Kidney epithelial cell (primary cell): ENCODE measurements at places on chromosomes 2 and 18. TPM values are rescaled to one million over a fixed set of nuclear protein-coding genes. Genes with fewer than 3 reads are reported as not detected.
A peak's percentile ranks its signal among the peaks of the same experiment; 100 is the strongest.

DNA sequence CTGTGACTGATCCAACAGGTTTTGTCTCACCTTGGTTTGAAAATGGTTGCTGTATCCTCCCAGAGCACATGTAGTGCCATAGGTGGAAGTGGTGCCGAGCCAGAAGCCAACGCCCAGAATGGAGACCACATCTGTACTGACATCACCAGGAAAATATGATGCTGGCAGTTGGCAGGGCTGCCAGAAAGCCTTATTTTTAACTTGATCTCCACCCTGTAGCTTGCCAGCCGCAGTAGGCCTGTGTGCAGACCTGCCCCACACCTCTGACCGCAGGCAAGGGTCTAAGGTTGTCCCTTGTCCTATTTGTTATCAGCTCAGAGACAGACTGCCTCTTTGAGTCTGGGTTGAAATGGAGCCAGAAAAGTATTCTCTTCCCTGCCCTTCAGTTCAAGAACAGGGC, 123.5 kb upstream of the EML6 start:
- DNase-seq, result no peak

DNA sequence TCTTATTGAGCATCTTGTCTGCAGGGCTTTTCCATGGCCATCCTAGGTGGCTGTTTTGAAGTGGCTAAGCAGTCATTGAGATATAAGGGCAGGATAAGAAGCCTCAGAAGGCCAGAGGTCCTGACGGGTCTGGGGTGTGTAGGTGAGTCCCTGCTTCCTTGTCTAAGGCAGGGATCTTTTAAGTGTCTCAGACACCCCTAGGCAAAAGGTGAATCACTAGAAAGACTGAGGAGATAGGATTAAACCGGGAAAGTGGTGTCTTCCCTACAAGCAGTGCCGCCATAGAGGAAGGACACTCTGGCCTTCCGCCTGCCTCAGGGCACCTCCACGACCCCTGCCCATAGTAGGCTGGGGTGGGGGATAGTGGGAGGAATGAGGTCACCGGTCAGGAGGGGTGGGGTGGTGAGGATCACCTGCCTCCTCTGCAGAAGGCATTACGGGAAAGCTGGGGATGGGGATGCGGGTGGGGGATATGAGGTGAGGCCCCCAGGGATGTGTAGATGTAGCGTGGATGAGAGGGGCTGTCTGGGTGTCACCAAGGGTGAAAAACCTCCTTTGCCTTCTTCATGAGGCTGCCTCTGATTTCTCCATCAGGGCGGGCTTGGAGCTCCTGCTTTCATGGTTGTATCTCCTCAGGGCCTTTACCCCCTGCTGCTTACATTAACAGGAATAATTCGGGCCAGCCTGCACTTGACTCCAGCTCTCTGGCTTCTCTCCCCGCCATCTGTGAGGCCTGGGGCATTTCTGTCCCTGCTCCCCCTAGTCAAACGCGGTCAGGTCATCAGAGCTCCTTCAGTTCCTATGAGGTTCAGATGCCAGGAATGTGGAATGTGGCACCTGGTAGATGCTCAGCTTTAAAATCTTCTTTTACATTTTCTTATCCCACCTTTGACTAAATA, 244.0 kb downstream of the DYSF start:
- no peak for DNase-seq

TSPYL6 gene
- total RNA-seq, result not detected in 2 replicates

DNA sequence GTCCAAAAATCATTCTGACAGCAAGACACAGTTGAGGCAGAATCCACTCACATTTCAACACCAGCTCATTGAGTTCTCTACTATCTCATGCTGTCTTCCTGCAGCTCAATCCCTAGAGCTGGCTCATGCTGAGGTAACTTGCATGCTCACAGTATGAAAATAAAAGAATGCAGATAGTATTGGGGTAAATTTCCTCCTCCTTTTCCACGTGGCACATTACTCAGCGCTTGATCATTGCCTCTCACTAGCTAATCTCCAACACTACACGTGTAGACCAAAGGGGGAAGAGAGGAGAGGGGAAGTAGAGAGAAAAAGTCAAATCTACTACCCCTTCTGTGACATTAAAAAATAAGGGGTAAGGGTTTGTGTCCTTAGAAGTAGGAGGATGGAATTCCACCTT, 300.6 kb downstream of the AFF3 start:
- DNase-seq, result no peak

- DNase-seq, result peak; percentile 48
Observed at GRCh38 chr2:23418461-23418911, 33.5 kb downstream of the KLHL29 start.

DNA sequence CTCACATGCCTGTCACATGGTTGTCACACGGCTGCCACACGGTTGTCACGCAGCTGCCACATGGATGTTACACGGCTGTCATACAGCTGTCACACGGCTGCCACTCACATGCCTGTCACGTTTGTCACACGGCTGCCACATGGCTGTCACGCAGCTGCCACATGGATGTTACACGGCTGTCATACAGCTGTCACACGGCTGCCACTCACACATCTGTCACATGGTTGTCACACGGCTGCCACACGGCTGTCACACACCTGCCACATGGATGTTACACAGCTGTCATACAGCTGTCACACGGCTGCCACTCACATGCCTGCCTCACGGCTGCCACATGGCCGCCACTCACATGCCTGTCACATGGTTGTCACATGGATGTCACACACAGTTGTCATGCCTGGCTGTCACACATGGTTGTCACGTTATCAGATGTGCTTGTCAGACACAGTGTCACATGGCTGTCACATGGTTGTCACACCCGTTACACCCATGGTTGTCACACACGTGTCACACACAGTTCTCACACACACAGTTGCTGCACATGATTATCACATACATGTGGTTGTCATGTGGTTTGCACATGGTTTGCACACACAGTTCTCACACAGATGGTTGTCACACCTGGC, 19.4 kb downstream of the KCNG2 start:
- DNase-seq, result no peak

DNA sequence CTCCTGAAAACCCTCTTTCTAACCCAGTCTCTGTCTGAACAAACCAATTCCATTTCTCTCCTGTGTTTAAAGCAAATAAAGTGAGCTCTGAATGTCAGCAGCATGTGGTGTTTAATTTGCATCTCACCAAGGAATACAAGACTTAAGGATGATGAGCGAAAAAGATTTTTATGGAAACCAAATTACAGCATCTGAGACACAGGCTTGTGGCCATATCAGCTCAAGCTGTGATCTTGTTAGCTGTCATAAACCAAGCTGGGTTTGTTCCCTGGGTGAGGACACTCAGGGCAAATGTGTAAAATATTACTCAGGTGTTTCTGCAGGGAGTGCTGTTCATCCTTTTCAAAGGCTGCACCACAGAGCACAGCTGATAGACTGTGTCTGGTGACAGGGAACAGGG, 129.3 kb upstream of the REV1 start:
- no peak for DNase-seq

- no peak for DNase-seq
Observed at GRCh38 chr2:60885683-60886082, 4.3 kb downstream of the REL start.

DNA sequence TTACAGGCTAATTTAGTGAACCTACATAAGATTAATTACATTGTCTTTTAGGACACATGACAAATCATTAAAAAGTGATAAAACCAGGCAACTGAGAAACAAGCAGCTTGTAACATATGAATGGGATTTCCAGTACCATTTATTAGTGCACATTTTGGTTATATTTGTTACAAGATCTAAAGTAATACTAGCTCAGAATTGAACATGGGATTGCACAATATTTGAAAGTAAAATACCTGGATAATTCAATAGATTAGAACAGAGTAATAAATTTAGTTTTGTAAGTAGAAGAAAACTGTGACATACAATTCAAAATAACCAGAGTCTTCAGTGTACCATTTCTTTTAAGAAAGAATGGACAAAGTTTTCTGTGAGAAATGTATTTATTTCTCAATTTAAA, 1400.7 kb upstream of the ACVR2A start:
- no peak for DNase-seq

DNA sequence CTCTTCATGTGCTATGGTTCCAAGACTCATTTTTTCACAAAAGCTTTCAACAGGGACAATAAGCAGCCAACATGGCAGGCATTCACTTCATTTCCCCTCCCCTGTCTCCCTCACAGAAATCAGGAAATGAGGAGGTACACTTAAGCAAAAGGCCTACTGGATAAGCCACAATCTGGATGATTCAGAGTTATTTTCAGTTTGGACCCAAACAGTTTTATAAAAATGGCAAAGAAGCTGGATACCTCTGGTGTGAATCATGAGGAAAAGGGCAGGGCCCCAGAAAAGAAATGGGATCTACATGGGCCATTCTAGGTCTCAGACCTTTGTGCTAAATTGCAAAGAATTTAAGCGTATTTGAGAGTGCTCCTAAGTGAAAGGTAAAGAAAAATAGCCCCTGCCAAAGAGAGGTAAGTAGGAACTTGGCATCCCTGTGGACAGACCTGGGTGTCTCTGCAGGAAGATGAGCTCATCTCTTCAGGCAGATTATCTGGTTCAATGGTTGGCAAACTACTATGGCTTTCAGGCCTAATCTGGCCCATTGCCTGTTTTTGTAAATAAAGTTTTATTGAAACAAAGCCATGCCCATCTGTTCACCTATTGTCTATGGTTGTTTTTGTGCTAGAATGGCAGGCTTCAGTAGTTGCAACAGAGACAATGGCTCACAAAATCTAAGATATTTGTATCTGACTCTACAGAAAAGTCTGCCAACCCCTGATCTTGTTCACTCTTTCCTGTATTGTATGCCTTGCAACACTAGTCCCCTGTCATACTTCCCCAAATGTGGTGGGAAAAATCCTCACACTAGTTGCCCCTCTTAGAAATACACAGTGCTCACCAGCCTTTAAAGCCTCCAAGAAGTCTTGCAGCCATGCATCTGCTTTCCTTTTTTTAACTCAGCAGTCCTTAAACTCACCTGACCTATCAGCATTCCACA, 315.0 kb downstream of the ALK start:
- DNase-seq, result peak; percentile 57

DNA sequence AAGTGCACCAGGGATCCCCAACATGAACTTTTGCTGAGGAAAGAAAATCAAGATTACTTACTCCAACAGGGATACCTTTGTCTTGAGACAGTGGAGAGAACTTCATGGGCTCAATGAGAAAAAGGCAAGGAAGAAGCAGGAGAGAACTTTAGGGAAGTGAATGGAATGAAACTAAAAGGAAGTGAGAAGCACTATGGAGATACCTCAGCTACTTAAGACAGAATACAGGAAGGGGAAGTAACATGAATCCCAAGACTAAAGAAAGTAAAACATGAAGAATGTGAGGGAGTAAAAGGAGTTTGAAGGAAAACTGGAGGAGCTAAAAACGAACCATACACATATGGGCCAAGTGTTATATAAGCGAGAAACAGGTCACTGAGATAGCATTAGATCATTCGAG, 32.4 kb upstream of the ACTR3 start:
- no peak for DNase-seq

DNA sequence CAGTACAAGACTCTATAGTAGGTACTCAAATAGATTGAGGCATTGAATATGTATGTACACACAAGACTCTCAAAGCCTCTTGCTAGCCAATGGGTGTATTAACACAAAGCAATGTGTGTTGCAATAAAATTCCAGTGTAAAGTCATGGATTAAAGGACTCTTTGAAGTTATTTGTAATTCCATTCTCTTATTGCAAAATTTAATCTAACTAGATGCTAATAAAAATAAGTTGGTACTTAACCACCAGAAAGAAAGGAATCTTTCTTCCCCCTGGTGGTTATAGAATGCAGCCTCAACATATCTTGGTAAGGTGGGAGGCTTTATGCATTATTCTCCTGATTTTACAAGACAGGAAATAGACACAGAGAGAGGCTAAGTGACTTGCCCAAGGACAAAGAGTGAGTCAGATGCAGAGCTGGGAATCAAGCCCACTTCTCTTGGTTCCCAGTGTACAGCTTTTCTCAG, 18.0 kb downstream of the LRP1B start:
- DNase-seq, result peak; percentile 45

DNA sequence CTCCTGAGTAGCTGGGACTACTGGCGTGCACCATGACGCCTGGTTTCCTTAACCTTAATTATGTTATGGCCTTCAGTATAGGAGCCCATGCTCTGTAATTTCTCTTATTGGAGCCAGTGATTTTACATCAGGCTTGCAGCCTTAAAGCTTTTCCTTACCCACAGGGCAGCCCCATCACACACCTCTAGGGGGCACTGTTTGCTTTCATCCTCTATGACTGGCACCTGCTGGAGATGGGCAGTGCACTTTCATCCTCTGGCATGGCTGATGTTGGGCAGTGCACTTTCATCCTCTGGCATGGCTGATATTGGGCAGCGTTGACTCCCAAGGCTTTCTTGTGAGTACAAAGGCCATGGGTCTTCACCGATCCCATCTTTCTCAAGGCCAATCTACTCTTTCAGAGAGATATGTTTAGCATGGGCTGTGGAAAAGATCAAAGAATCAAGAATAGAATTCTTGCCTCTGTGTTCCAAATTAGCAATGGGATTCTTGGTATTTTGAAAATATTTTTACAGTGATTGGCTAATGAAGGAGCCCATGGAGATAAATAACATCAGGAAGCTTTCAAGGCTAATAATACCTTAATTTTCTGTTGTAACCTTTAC, 80.7 kb upstream of the MEX3C start:
- DNase-seq, result no peak

- DNase-seq, result no peak
Observed at GRCh38 chr2:69422198-69422597, 15.0 kb downstream of the NFU1 start.

DNA sequence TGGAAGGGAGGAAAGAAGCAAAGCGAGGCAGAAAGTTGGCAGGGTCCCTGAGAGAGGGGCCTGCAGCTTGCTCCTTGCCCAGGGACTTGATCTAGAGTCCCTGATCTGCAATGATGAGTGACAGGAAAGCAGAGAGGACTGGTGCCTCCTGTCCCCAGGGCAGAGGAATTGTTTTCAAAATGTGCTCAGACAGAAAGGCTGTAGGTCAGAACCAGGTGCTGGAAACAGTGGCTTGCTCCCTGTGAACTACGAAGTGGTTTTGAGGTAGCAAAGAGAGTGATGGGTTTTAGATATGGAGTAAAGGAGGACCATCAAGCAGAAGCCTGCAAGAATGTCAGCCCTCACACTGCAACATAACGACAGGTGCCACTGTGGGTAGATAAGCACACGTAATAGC, 164.9 kb upstream of the SERTAD2 start:
- no peak for DNase-seq

DNA sequence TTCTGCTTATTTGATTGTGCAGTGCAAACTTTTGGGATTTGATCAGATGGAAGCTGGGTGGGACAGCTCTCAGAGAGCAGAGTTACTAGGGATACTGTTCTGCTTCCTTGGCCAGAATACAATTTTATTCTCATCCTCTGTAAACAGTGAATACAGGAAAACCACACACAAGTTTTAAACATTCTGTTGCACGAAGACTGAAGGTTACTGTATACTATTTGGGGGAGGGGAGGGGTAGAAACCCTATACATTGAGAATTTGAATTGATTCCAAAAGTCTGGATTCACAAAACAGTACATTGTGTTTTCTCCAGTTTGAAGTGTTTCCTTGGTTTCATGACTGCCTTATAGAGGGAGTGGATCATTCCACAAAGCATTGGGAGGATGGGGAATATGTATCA, 149.9 kb downstream of the SETBP1 start:
- DNase-seq, result no peak

NBEAL1 gene
- 14.8 and 16.0 TPM in 2 replicates for total RNA-seq

TNFRSF11A gene
- 0.42 and 4.4 TPM in 2 replicates for total RNA-seq
